ENCODE measurements at places on chromosomes 12 and 14. TPM values are rescaled to one million over a fixed set of nuclear protein-coding genes. Genes with fewer than 3 reads are reported as not detected.

The SCN8A gene
- 1.5 TPM for total RNA-seq

The FAM181A gene
- not detected for total RNA-seq

The MYF6 gene
- total RNA-seq = 0.51 TPM

The TMEM233 gene
- not detected for total RNA-seq

The ARG2 gene
- total RNA-seq = 11.3 TPM

The LRRC43 gene
- total RNA-seq = 1.2 TPM

The HSPB8 gene
- total RNA-seq = 16.0 TPM

The ANKRD9 gene
- total RNA-seq = 73.3 TPM

The RBP5 gene
- 10.8 TPM for total RNA-seq

GRCh38 chr12:78146365-78146772 lies 315.7 kb downstream of the NAV3 start:
- no peaks in the 10 kb centered on the region for H3K36me3 ChIP-seq
- H3K4me3 ChIP-seq = no peak overlapping the region
- DNase-seq = no peak
- H3K27me3 ChIP-seq = no peaks in the 10 kb centered on the region

GRCh38 chr12:65963862-65964240 lies 139.6 kb downstream of the HMGA2 start:
- no peak for DNase-seq
- H3K36me3 ChIP-seq = no peaks in the 10 kb centered on the region
- H3K4me1 ChIP-seq = no peaks in the 10 kb centered on the region
- H3K4me3 ChIP-seq = no peak overlapping the region
- H3K27ac ChIP-seq = no peak overlapping the region
- H3K27me3 ChIP-seq = peaks cover 14% of the 10 kb centered on the region

GRCh38 chr12:114396153-114396868 lies 9.6 kb downstream of the TBX5 start:
- no peak for DNase-seq
- no peaks in the 10 kb centered on the region for H3K4me1 ChIP-seq
- peaks cover 80% of the 10 kb centered on the region for H3K27me3 ChIP-seq
- H3K27ac ChIP-seq = no peak overlapping the region
- no peak overlapping the region for H3K4me3 ChIP-seq

DNA sequence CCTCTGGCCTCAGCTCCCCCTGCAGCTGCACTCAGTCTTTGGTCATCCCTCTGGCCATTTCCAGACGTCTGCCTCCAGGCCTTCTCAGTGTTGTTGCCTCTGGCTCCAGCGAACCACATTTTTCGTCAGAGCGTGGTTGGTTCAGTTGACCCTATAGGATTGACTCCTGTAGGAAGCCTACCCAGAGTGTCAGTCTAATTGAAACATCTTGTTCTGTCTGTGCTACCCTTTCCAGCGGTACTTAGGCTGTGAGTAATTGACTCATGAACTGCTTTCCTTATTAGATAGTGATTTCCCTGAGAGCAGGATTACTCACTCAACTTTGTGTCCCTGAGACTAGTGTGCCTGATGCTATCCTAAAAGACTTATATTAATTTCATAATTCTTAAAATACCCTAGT lies 373.2 kb downstream of the ATP23 start:
- H3K27me3 ChIP-seq = no peaks in the 10 kb centered on the region
- no peak for DNase-seq
- no peak overlapping the region for H3K27ac ChIP-seq
- H3K4me1 ChIP-seq = peaks cover 5% of the 10 kb centered on the region

DNA sequence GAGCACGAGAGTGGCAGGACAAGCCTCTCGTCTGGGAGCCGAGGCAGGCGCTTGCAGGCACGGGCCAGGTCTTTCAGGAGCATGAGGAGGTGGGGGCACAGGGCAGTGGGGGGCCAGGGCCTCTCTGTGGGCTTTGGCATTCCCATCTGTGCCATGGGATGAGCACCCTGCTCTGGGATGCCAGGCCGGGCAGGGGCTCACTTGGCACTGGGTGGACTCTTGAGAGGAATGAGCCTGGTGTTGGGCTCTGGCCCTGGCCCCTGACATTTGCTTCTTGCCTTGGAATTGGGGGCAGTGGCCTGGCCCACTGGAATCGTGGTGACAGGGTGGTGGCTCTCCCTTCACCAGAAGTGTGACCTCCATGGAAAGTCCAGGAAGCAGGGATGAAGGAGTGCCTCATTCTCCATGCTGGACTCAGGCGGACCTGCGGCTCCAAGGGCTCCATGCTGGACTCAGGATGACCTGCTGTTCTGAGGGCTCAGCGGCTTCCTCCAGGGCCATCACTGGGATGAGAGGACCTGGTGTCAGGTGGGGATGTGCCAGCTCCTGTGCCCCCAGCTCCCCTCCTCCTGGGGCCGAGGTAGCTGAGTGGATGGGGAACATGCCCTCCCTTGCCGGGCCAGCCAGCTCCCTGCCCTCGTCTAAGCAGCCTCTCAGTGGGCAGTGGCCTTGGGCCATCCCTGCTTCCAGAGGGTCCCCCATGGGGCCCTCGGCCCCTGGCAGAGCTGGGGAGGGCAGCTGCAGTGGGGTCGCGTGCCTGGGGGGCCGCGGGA lies 220.3 kb downstream of the KIF26A start:
- no peak overlapping the region for H3K4me3 ChIP-seq
- no peak for DNase-seq
- no peak overlapping the region for H3K27ac ChIP-seq
- no peaks in the 10 kb centered on the region for H3K27me3 ChIP-seq

DNA sequence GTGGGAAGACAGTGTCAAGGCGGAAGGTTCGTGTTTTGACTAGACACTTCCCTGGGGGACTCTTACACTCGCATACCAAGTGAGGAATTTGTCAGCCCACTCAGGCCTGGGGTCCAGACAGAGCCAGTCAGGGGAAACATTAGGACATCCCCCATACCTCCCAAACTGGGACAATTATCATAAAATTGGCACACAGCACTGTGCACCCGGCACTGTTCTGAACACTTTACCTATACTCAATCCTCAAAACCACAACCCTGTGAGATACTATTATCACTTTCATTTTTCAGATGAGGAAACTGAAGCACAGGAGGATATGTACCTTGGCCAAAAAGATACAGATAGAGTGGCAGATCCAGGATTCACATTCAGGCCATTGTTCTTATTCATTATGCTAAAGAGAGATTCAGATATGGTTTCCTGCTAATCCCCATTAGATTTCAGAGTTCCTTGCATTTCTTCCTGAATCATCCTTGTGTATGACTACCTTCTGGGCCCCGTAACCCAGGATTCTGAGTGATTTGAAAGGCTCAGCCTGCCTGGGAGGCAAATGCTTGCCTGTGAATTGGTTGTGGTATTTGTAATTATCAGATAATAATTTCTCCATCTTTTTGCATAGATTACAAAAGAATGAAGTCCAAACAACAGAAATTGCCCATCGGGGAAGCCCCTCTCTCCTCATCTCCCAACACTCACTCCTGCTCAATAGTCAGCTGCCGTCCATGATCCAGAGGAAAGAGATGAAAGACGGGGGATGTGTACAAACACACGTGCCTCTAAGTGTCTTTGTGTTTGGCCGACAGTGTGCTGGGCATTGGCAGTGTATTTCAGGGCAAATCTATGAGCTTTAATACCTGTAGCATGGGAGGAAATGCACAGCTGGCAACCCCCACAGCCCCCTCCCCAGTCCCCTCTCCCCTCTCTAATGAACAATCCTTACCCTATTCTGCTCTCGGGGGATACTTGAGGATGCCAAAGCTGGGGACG lies 4.6 kb downstream of the TAC3 start:
- H3K4me3 ChIP-seq = no peak overlapping the region
- H3K4me1 ChIP-seq = no peaks in the 10 kb centered on the region
- no peaks in the 10 kb centered on the region for H3K27me3 ChIP-seq
- H3K27ac ChIP-seq = no peak overlapping the region
- no peak for DNase-seq

GRCh38 chr14:32370714-32371113 lies 41.6 kb downstream of the AKAP6 start:
- no peak overlapping the region for H3K4me3 ChIP-seq
- no peaks in the 10 kb centered on the region for H3K36me3 ChIP-seq
- peaks cover 11% of the 10 kb centered on the region for H3K4me1 ChIP-seq
- H3K27ac ChIP-seq = no peak overlapping the region
- H3K27me3 ChIP-seq = no peaks in the 10 kb centered on the region

- peaks cover 33% of the 10 kb centered on the region for H3K4me1 ChIP-seq
- peak; percentile 54 for DNase-seq
- no peaks in the 10 kb centered on the region for H3K27me3 ChIP-seq
Measured at GRCh38 chr12:114668886-114669288, 15.1 kb downstream of the TBX3 start.

DNA sequence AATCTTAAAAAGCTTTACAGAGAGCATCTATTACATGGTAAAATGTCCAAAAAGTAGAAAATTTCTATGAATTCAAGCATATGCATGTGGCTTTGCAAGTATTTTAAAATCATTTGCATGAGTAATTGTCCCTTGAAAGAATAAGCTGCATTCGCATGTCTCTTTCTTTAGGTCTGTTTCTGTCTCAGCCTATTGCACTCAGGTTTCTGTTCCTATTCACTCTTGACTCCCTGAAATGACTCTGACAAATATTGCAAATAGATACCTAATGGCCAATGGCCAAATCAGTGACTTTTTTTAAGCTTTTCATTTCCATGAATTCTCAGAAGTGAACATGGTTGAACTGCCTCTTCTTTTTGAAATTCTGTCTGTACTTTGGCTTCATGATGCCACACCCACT lies 6.4 kb upstream of the TTC8 start:
- H3K4me1 ChIP-seq = peaks cover 4% of the 10 kb centered on the region
- H3K27ac ChIP-seq = no peak overlapping the region
- H3K27me3 ChIP-seq = no peaks in the 10 kb centered on the region

GRCh38 chr12:93706387-93706786 lies 29.2 kb downstream of the CRADD start:
- H3K27me3 ChIP-seq = no peaks in the 10 kb centered on the region
- H3K27ac ChIP-seq = no peak overlapping the region
- H3K4me1 ChIP-seq = peaks cover 32% of the 10 kb centered on the region
- H3K36me3 ChIP-seq = no peaks in the 10 kb centered on the region
- DNase-seq = no peak

DNA sequence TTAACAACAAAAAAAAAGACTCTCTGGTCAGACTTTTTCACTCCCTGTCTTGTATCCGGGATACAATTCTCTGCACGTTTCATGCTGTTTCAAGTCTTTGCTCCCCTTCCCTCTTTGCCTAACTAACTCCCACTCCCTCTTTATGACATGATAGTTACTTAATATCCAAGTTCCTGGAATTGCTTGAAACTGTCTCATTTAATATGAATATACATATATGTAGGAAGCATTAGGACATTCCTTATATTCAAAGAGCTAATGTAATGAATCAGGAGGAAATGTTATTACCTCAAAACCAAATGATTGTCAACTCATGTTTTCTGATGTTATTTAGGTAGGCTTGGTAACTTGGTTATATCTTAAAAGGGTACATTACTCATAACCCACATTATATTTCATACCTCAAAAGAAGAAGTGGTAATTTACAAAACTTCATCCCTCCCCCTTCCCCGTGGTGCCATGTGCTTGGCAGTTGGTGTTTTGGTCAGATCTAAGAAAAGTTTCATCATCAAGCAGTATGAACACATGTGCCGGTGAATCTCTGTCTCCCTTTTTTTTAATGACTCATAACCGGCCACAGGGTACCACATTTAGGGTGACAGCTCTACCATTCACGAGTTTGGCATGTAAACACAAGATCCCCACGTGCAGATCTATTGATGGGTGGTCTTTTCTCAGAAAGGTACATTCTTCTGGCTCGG lies 56.5 kb downstream of the HCAR2 start:
- H3K4me3 ChIP-seq = no peak overlapping the region
- no peaks in the 10 kb centered on the region for H3K36me3 ChIP-seq
- H3K27ac ChIP-seq = no peak overlapping the region

GRCh38 chr14:104385531-104386101 lies 193.9 kb upstream of the C14orf180 start:
- no peaks in the 10 kb centered on the region for H3K27me3 ChIP-seq
- no peak for DNase-seq
- no peaks in the 10 kb centered on the region for H3K4me1 ChIP-seq
- H3K27ac ChIP-seq = no peak overlapping the region
- H3K36me3 ChIP-seq = no peaks in the 10 kb centered on the region
- H3K4me3 ChIP-seq = no peak overlapping the region

GRCh38 chr14:38404616-38405015 lies 148.7 kb upstream of the CLEC14A start:
- H3K36me3 ChIP-seq = no peaks in the 10 kb centered on the region
- DNase-seq = no peak
- no peak overlapping the region for H3K4me3 ChIP-seq
- H3K27ac ChIP-seq = no peak overlapping the region
- no peaks in the 10 kb centered on the region for H3K27me3 ChIP-seq

- no peaks in the 10 kb centered on the region for H3K36me3 ChIP-seq
- no peaks in the 10 kb centered on the region for H3K27me3 ChIP-seq
- no peak overlapping the region for H3K4me3 ChIP-seq
- H3K27ac ChIP-seq = no peak overlapping the region
- H3K4me1 ChIP-seq = peaks cover 6% of the 10 kb centered on the region
Measured at GRCh38 chr14:73842851-73843250, 8.8 kb upstream of the PTGR2 start.

DNA sequence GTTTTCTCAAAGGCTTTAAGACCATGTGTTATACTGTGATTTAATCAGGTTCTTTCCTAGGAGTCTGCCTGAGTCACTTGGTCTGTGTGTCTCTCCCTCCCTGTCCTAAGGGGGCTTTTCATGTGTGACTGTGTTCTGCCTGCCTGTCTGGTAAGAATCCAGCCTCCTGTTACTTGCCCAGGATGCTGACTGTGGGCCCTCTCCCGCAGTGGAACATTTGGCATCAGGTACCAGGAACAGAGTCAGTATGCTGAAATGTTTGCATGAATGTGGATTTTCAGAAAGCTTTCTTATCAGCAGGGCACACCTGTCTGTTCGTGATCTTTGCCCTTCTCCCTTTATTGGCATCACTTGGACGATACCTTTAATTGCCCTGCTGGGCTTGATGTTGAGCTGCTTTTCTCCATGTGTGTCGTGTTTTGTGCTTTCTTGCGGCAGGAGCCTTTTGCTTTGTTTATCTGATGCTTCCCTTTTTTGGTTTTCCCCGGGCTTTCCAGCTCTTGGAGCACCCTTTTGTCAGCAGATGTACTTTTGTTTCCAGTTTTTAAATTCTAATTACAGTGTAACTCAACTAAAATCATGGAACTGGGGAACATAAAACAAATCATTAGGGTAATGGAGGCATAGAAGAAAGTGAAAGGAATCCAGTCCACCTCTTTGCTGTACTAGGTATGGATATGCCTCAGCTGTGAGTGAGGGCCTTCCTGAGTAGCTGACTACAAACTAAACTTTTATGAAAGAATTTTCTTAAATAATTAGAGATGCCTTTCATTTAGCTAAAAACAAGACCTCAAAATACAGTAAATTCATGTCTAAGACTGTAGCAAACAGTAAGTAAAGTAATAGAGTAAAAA lies 72.5 kb downstream of the TRAF3 start:
- peaks cover 23% of the 10 kb centered on the region for H3K4me1 ChIP-seq
- no peak for DNase-seq
- no peaks in the 10 kb centered on the region for H3K27me3 ChIP-seq
- H3K4me3 ChIP-seq = no peak overlapping the region

DNA sequence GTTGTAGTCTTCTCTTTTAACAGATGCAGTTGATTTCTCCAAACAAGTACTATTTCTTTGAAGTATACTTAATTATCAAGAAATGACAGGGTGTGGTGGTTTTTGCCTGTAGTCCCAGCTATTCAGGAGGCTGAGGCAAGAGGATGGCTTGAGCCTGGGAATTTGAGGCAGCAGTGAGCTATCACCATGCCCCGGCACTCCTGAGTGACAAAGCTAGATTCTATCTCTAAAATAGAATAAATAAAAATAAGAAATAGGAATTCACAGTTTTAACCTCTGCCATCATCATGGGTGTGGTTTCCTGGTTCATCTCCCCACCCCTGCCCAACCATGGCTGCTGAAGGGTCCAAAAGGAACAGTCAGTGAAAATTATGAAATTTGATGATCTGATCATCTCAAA lies 290.2 kb upstream of the FLRT2 start:
- peaks cover 6% of the 10 kb centered on the region for H3K4me1 ChIP-seq
- no peak overlapping the region for H3K27ac ChIP-seq
- H3K27me3 ChIP-seq = no peaks in the 10 kb centered on the region
- no peak for DNase-seq
- no peak overlapping the region for H3K4me3 ChIP-seq
- no peaks in the 10 kb centered on the region for H3K36me3 ChIP-seq

Measured in adrenal gland (tissue), 19 donors.